Breast epithelium (tissue), 4 donors: ENCODE measurements at places on chromosomes 4 and X. TPM values are rescaled to one million over a fixed set of nuclear protein-coding genes. Genes with fewer than 3 reads are reported as not detected.

DNA sequence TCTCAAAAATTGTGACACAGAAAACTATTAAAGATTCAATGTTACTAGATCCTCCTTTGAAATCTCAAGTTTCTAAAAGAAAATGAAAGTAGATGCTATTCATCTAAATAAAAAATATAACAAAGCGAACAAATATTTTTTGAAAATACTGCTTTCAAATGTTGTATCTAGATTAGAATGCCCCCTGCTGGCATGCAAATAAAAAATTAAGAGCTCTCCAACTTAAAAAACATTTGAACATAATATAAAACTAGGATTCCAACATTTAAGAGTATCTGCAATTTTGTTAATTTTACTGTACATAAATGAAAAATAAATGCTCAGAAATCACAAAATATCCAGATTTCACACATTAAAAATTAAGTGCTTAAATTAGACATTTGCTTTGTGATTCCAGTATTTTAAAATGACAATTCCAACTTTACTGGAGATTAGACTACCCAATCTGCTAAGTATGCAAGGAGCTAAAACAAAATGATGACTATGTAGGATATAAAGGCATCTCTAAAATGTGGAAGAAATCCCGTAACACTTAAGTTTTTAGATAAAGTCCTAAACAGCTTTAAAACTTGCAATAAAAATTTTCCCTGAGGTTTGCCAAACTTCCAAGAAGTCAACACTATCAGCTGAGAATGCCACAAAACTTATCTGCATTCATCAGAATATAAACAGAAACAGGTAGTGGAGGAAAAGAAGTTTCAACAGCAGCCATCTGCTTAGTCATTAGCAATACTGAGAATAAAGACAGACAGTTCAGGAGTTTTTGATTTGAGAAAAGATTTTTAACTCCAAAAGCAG, 32.7 kb downstream of the DHX15 start:
- DNase-seq = no peak

Gene USP17L28
- not detected for total RNA-seq

- no peak for DNase-seq
Measured at GRCh38 chr4:112190684-112191083, 40.9 kb upstream of the AP1AR start.

GRCh38 chr4:93409035-93409434, 419.5 kb upstream of the ATOH1 start:
- no peak for DNase-seq

Gene SHROOM4
- 13.8 TPM for total RNA-seq

Gene REPS2
- 9.6 TPM for total RNA-seq

Gene MAGEC3
- not detected for total RNA-seq

DNA sequence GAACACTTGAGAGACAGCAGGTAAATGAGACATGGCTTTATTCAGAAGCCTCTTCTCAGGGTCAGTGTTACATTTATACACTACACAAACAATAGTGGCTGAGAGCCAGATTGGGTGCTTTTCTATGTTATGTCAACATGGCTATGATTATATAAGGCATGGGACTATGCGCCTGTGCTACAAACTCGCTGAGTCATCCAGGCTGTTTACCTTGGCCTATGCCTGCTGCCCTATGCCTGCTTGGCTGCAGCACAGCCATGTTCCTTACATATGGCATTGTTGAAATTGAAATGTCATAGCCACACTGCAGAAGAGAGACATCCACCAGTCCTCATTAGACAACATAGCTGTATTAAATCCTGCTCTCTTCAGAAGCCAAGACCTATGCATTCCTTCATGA, 236.3 kb upstream of the NWD2 start:
- no peak for DNase-seq

DNA sequence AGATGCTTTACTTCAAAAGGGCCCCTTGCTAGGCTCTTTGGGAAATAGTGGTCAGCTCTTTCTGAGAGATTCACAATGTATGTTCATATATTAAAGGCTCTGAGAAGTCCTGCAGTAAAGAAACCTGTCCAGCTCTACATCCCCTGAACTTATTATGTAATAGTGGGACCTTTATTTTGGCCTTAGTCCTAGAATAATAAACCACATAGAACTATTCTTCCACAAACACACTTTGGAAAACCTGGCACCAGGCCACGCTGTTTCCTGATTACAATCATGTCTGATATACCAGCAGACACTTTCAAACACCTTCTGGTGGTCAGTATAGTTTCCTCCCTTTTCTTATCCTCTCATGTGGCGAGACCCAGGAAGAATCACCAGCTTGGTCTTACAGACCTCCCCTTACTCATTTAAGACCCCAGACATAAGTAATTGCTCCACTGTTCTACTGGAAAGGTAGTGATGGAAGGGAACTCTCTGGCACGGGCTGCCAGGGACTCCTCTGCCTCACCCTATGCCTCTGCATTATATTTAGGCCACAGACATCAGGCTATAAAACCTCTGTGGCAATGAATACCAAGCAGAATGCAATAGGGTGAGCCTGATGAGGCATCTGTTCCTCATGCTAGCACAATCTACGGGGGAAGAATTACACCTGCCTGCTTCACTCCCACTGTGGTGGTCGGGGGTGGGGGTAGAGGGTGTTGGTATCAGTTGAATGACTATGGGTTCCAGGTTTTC, 5.7 kb upstream of the PPEF1 start:
- DNase-seq = no peak

DNA sequence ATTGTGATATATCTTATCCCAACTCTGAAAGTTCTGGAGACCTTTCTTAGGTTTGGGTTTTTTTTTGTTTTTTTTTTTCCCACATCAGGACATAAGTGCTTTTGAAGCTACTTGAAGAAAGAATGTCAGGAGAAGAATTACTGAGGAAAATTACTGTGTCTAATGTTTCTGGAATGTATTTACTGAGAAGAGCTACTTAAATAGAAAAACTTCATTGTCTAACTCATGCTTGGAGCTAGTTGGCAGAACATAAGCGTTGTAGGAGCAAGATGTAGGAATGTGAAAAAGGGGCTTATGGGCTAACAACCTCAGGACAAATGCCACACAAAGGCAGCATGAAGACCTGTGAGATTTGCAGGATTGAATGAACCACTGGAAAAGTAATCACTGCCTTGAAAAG, 166.6 kb upstream of the GLRA2 start:
- DNase-seq = no peak
